Activated CD4-positive, alpha-beta T cell treated with anti-CD3 and anti-CD28 coated beads for 4 hours (primary cell): ENCODE measurements at places on chromosomes 5 and 9.

GRCh38 chr9:127628758-127629467 is 16.8 kb downstream of the STXBP1 start:
- DNase-seq = no peak

GRCh38 chr5:165795073-165795472 is 2289.7 kb downstream of the MAT2B start:
- DNase-seq = no peak

- peak; percentile 2 for DNase-seq
Measured at GRCh38 chr5:122999947-123000563, 36.5 kb downstream of the PPIC start.

DNA sequence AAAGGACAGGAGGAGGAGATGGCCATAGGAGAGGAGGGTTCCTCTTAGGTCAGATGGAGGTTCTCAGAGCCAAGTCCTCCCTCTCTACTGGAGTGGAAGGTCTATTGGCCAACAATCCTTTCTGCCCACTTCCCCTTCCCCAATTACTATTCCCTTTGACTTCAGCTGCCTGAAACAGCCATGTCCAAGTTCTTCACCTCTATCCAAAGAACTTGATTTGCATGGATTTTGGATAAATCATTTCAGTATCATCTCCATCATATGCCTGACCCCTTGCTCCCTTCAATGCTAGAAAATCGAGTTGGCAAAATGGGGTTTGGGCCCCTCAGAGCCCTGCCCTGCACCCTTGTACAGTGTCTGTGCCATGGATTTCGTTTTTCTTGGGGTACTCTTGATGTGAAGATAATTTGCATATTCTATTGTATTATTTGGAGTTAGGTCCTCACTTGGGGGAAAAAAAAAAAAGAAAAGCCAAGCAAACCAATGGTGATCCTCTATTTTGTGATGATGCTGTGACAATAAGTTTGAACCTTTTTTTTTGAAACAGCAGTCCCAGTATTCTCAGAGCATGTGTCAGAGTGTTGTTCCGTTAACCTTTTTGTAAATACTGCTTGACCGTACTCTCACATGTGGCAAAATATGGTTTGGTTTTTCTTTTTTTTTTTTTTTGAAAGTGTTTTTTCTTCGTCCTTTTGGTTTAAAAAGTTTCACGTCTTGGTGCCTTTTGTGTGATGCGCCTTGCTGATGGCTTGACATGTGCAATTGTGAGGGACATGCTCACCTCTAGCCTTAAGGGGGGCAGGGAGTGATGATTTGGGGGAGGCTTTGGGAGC is 3.1 kb downstream of the EGR1 start:
- DNase-seq = no peak

DNA sequence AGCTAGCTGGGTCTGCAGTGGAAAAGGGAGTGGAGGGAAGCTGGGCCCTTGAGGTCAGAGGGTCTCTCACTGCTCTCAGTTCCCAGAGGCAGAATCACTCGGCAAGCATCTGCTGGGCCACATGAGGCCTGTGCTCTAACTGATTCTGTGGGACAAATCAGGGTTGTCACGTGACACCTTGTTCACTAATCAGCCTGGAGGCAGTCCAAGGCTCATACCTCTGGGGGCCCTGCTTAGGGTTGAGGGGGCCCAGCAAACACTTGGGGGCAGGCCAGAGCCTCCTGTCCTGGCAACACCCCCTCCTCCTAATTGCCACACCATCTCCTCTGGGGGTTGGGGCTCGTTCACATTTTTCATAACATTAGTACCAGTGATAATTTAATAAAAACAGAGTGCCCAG is 9.1 kb upstream of the DPM2 start:
- no peak for DNase-seq

GRCh38 chr9:24939109-24939850 is 393.6 kb upstream of the IZUMO3 start:
- no peak for DNase-seq

- no peak for DNase-seq
Measured at GRCh38 chr5:132204371-132205135, 23.1 kb downstream of the P4HA2 start.

DNA sequence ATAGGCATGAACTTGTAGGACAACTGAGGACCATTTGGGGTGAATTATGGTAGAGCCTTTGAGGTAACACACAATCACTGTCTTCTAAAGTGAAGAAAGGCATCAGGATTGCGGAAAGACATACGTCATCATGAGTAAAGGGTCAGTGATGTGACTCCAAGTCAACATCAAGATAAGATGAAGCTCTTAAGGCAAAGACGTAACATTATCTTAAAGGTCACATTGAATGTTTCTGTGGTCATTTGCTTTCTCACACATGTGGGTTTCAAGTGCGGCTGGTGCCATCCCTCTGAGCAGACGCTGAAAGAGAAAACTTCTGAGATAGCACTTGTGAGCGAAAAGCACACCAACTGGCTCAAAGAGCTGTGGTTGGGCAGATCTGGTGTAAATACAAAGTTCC is 63.3 kb upstream of the GRAMD2B start:
- no peak for DNase-seq

DNA sequence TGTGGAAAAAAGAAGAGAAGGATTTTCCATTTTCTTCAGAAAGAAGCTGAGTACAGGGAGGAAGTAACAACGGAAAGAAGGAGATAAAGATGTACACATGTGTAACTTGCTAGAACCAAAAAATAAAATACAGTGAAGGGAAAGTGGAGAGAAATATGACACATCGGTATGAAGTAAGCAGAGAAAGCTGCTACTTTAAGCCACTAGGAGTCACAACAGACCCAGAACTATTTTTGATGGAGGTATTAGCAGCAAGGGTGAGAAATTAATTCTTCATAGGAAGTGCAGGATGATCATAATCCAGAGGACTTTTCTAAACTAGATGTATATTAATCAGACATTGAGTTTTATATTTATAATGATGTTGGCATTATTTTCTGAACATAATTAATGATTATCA is 88.5 kb downstream of the FAM174A start:
- no peak for DNase-seq

DNA sequence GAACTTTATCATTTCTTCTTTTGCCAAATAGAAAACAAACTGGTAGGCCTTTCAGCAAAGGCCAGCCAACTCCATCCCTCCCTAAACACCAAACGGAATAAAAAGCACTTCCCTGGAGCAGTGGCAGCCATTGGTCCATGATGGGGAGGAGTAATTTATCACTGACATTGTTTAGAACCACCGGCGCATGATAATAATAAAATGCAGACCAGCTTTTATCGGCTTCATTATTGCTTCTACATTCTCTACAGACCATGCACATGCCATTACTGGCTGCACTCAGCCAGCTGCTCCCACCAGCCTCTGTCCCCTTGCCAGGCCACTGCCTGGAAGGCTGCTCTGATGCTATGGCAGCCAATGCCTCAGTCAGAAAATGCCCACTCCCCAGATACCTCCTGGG is 45.9 kb downstream of the ABCA1 start:
- DNase-seq = no peak

DNA sequence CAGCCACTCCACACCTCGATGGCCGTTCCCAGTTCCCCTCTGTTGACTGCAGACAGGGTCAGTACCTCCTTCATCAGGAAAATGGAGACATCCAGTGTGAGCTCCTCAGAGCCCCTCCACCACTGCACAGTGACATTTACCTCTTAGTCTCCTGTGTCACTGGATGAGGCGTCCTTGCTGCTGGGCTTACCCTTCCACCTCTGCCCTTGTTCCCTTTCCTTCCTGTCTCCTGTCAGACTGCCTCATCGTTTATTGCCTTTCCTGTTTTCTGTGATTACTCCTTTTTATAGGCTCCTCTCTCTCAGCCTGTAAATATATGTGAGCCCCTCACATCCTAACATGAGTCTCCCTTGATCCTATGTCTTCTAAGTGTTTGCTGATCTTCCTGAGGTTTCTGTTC is 23.2 kb upstream of the SPTAN1 start:
- no peak for DNase-seq

GRCh38 chr5:169412831-169413230 is 111.9 kb upstream of the SLIT3 start:
- DNase-seq = no peak

GRCh38 chr5:85500869-85501268 is 1116.2 kb upstream of the EDIL3 start:
- no peak for DNase-seq

DNA sequence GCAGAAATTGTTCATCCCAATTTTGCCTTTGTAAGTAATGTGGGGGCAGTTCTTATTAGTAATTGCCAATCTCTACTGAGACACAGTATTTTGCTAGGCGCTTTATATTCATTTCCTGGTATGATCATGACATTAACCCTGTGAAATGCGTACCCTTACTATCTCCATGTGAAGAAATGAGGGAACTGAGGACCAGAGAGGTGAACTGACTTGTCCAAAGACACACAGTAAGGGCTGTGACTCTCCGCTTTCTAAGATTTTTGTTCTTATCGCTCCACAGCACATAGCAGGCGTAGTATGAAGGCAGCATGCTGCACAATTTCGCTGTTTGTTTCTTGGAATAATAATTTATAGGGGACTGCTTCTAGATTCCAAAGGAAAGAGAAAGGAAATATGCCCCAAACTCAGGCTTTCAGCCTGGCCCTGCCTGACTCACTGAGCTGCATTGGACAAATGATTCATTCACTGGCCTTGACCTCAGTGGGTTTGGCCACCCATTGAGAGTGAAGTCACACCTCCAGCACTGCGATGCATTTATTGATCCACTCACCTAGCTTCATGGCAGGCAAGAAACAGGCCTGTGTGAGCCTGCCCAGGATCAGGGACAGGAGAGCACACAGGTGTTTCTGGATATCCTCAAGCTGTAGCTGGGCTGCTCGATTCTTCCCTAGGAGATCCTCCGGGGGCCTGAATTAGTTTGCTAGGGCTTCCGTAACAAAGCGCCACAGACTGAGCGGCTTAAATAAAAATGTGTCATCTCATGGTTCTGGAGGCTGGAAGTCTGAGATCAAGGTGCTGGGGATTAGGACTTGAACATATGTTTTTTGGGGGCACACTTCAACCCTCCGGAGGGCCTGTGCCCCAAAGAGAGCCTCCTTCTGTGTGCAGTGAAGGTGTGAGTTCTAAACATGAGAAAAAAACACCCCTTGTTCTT is 7.2 kb upstream of the DUSP1 start:
- no peak for DNase-seq

DNA sequence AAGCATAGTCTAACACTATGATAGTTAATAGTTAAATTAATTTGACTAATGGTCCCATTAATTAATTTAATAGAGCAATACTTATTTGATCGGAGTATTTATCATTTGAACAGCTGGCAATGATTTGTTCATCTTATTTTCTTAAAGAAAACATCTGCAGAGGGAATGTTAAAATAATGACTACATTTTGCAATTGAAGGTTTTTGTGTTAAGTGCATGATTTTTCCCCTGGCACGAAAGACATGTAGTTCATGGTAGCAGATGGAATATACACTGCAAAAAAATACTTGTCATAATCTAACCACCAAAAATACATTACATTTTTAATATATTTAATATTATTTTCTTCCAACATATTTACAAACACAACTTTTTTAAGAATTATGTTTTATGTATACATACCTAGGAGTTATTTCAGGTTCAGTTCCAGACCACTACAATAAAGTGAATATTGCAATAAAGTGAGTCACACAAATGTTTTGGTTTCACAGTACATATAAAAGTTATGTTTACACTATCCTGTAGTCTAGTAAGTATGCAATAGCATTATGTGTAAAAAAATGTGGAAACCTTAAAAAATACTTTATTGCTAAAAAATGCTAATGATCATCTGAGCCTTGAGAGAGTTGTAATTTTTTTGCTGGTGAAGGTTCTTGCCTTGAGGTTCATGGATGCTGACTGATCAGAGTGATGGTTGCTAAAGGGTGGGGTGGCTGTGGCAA is 292.6 kb upstream of the DAB2 start:
- DNase-seq = no peak

DNA sequence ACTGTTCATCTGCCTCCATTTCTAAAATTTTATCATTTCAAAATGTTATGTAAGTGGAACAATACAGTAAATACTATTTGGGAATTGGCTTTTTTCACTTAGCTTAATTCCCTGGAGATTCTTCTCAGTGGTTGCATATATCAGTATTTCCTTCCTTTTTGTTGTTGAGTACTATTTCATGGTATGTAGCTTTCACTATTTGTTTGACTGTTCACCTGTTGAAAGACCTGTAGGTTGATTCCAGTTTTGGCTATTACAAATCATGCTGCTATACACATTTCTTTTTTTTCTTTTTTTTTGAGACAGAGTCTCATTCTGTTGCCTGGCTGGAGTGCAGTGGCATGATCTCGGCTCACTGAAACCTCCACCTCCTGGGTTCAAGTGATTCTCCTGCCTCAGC is 33.0 kb upstream of the PWWP2A start:
- DNase-seq = no peak

DNA sequence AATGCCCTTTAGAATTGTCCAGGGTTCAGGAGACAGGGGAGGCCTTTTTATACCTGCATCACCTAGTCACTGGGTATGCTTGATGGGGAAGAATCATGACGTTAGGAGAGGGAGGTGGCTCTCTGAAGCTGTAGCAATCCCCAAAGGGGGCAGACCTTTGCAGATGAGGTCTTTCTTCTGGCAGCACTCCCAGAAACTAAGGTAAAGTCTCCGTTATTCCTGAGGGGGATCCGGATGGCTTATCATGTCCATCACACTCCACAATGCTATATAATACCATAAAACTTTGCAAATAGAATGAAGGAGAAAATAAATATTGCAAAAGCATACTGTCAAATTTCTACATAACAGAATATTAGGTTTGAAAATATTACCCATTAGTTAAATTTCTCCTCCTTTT is 21.5 kb upstream of the CAST start:
- no peak for DNase-seq

- DNase-seq = no peak
Measured at GRCh38 chr9:118318770-118319431, 614.7 kb downstream of the TLR4 start.

DNA sequence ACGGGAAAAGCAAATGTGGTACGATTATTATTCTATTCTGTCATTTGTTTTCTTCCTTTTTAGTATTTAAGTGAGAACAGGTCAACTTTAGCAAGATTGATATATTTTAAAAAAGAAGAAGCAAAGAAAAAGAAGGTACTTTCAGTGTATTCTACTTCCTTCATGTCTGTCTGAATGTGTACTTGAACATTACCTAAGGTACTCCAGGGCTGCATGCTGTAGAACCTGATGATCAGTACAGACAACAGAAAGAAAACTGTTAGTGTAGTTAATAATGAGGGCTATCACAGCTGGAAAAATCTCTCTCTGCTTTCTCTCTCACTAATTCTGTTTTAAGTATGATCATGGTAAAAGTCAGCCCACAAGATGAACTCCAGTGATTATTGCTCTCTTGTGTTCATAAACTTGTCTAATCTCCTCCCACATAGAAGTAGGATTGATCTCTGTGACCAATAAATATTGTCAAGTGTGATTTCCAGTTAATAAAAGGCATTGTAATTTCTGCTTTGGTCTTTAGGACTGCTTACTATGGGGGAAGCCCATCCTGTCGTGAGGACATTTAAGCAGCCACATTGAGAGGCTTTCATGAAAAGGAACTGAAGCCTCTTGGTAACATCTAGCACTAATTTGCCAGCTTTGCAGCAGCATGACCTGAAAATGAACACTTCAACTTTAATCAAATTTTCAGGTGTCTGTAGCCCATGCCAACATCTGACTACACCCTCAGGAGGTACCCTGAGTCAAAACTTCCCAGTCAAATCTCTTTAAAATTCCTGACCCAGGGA is 864.0 kb upstream of the ACO1 start:
- no peak for DNase-seq
